ENCODE measurements at places on chromosomes 5 and 9.

DNA sequence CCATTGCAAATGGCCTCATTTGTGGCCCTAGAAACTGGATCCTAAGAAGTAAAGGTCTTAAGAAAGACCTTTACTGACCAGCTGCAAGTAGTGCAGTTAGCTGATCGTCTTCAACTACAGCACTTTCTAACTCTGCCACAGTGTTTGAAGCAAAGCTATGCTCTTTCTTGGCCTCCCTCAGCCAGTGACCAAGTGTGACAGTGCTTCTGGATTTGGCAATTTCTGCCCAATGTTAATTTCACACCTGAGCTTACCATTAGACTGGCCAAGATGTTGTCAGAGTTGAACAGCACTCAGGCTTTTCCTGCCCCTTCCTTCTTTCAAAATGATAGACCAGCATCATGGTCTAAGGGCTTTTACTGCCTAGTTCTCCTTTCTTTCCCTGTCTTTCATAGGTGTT, 36.1 kb downstream of the UHRF2 start:
- no peak for DNase-seq

DNA sequence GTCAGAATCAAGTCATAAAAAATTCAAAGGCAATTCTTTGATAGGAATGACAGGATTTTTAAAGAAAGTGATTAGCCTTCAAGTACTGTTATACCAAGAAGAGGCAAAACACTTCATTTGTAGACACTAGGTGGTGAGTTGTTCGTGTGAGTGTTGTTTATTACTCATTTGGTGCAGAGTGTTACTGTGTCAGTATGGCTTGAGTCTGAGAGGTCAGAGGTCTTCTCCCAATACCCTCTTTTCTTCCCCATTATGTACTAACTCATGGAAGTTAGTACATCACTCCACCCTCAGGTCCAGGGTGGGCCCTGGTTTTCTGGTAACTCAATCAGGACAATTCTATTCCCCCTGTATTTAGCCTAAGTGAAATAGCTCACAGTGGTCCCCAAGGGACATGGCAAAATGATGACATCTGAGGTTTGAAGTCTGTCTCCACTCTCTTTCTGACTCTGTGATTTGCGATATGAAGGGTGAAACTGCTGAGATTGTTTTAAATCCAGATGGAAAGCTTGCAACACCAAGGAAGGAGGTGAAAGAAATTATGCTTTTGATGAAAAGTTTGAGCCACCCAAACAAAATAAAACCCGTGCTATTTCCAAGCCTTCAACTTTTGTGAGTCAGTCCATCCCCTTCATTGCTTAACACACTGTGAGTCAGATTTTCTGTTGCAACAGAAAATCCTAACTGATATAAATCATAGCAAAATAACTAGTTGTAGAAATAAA, 56.8 kb downstream of the NUDT12 start:
- DNase-seq, result no peak

GRCh38 chr5:24773261-24773660, 128.5 kb upstream of the CDH10 start:
- no peak for DNase-seq

DNA sequence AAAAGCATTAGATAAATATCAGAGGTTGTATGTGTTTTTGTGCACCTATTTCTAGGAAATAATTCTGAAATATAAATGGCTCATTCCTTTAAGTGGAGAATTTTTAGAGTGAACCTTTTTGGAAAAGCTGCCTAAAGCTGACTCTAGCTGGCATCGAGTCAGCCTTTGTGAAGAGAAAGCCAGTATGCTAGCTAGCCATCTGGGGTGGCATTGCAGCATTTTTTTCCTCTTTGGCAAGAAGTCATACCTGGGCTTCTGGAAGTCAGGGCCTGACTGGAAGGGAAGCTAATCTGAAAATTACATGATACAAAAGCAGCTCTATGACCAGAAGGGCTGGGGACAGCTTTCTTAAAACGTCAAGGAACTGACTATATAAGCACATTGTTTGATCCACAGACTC, 19.7 kb downstream of the ANP32B start:
- no peak for DNase-seq

- DNase-seq, result no peak
Measured at GRCh38 chr5:61588216-61588615, 256.2 kb downstream of the ZSWIM6 start.

DNA sequence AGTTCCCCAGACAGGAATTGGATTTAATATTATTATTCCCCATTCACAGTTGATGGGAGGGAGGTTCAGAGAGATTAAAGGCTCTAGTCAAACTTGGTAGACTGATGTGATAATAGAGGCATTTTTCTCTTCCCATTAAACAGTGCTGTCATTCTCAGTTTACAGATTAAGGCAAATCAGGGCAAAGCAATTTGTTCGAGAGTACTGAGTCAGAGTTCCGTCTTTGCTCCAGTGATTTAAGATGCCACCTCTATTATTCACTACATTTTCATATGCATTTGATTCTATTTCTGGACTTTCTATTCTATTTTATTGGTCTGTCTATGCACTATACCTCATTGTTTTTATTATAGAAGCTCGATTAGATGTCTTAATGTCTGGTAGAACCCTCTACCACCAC, 201.0 kb upstream of the RAI14 start:
- DNase-seq, result no peak

All from GM18507 (cell line).